ENCODE measurements at places on chromosomes 4 and X.

GRCh38 chr4:36099509-36099908, 144.8 kb downstream of the ARAP2 start:
- no peak overlapping the region for H3K27ac ChIP-seq
- H3K4me3 ChIP-seq = no peak overlapping the region
- H3K4me1 ChIP-seq = peaks cover 12% of the 10 kb centered on the region
- no peak for DNase-seq
- H3K27me3 ChIP-seq = no peaks in the 10 kb centered on the region

- H3K4me3 ChIP-seq = no peak overlapping the region
- peaks cover 18% of the 10 kb centered on the region for H3K36me3 ChIP-seq
Measured at GRCh38 chr4:88659055-88659889, 38.4 kb downstream of the NAP1L5 start.

DNA sequence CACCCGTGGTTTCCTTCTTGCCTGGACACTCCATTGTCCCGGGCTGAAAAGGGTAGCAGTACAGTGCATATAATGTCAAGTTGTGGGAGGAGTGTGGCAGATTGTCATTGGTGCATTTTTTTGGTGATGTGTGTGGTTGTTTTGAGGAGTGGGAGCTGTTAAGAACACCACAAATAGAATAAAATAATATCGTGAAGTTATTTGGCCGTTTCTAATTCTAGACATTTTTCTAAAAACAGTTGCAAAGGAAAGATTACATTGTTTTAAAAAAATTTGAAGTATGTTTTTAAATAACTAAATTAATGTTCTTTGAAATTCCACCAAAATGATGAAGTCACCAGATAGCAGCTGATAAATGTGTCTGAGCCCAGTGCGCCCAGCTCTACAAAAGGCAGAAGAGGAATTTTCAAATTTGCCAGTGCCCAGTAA, 1.3 kb downstream of the PKD2 start:
- H3K27me3 ChIP-seq = peaks cover 7% of the 10 kb centered on the region
- H3K27ac ChIP-seq = peak overlapping the region; percentile 94
- no peak for DNase-seq
- H3K4me1 ChIP-seq = peaks cover 52% of the 10 kb centered on the region
- peak overlapping the region; percentile 81 for H3K4me3 ChIP-seq

GRCh38 chr4:93018806-93019205, 715.0 kb downstream of the GRID2 start:
- DNase-seq = no peak
- no peak overlapping the region for H3K4me3 ChIP-seq
- no peaks in the 10 kb centered on the region for H3K27me3 ChIP-seq
- no peak overlapping the region for H3K27ac ChIP-seq
- H3K36me3 ChIP-seq = no peaks in the 10 kb centered on the region

DNA sequence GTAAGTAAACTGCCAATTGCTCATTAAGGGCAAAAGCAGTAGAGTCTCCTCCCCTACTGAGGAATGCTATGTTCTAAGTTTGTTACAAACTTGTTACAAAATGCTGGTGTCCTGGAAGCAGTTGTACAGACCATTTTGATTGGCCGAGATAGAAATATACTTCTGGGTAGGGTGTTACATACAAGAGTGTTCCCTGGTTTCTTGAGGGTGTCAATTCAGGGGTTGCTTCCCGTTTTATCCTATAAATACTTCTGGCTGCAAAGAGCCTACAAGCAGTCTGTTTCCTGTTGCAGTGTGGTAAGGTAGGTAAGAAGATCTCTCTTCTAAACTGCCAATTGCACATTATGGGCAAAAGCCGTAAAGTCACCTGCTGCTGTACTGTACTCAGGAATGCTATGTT, 5.7 kb downstream of the TRPC5OS start:
- no peak overlapping the region for H3K4me3 ChIP-seq
- H3K27ac ChIP-seq = no peak overlapping the region
- H3K27me3 ChIP-seq = no peaks in the 10 kb centered on the region
- DNase-seq = no peak
- H3K4me1 ChIP-seq = no peaks in the 10 kb centered on the region
- H3K36me3 ChIP-seq = no peaks in the 10 kb centered on the region

DNA sequence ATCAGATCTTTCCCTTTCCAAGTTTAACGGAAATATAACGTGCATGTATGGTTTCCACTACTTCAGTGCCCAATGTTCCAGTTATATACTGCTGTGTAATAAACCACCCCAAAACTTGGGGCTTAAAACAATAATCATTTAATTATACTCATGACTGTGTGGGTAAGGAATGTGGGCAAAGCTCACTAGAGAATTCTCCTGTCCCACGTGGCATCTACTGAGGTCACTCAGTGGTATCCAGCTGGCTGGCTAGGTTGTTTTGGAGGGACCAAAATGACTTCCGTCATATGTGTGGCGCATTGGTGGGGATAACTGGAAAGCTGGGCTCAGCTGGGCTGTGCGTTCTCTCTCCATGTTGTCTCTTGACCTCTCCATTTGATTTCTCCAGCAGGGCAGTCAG, 18.5 kb downstream of the ZCCHC18 start:
- no peaks in the 10 kb centered on the region for H3K4me1 ChIP-seq
- H3K36me3 ChIP-seq = peaks cover 7% of the 10 kb centered on the region
- no peak overlapping the region for H3K27ac ChIP-seq

- peaks cover 5% of the 10 kb centered on the region for H3K4me1 ChIP-seq
- H3K4me3 ChIP-seq = no peak overlapping the region
- H3K36me3 ChIP-seq = peaks cover 6% of the 10 kb centered on the region
- DNase-seq = no peak
Measured at GRCh38 chr4:32133141-32133540, 1413.0 kb downstream of the PCDH7 start.

DNA sequence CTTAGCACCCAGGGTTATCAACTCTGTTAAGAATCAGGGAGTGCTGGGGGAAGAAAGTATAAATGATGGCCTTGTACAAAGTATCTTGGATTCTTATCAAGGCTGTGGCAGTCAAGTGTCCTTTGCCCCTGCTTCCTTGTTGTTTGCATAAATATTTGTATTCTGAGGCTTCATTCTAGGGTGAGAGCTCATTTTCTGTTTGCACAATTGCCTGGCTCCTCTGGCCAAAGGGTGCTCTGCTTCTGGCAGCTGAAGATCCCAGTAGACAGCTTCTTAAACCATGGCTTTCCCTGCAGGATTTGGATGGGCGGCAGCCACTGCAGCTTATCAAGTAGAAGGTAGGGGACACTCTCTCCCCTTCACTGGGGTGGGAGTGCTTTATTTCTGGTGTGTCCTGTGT, at the start of gene GBA3:
TSS of gene GBA3 (plus strand) at position 202 of the 400 bp plus-strand sequence.
- H3K27me3 ChIP-seq = peaks cover 28% of the 10 kb centered on the region
- no peak within 1 kb of the TSS for H3K27ac ChIP-seq
- no peak within 1 kb of the TSS for H3K4me3 ChIP-seq
- peaks cover 2% of the 10 kb centered on the region for H3K4me1 ChIP-seq
- no peak for DNase-seq
- H3K36me3 ChIP-seq = no peaks in the 10 kb centered on the region

DNA sequence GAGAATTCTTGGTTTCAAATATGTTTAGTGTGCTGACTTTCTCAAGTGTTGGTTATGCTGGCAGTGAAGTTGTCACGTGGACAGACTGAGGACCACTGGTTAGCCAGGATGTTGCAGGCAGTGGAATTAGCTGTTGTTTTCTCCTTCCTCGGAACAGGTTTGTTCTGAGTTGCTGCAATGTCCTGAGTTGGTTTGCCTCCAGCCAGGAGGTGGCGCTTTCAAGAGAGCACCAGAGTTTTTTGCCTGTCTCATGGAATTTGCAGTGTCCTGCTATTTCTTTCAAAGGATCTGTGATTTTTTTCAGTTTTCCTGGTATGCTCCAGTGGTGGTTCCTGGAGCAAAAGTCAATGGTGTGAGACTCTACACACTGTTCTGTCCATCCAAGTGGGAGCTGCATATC, 158.1 kb upstream of the CXorf66 start:
- H3K4me1 ChIP-seq = no peaks in the 10 kb centered on the region
- DNase-seq = no peak
- no peak overlapping the region for H3K4me3 ChIP-seq
- no peaks in the 10 kb centered on the region for H3K36me3 ChIP-seq
- H3K27me3 ChIP-seq = peaks cover 19% of the 10 kb centered on the region
- no peak overlapping the region for H3K27ac ChIP-seq

GRCh38 chr4:100591161-100591876, 73.5 kb upstream of the EMCN start:
- H3K27ac ChIP-seq = no peak overlapping the region
- H3K27me3 ChIP-seq = peaks cover 2% of the 10 kb centered on the region
- H3K4me1 ChIP-seq = peaks cover 20% of the 10 kb centered on the region
- DNase-seq = peak; percentile 43
- no peaks in the 10 kb centered on the region for H3K36me3 ChIP-seq
